ENCODE measurements at places on chromosomes 1 and 21.
A peak's percentile ranks its signal among the peaks of the same experiment; 100 is the strongest.

DNA sequence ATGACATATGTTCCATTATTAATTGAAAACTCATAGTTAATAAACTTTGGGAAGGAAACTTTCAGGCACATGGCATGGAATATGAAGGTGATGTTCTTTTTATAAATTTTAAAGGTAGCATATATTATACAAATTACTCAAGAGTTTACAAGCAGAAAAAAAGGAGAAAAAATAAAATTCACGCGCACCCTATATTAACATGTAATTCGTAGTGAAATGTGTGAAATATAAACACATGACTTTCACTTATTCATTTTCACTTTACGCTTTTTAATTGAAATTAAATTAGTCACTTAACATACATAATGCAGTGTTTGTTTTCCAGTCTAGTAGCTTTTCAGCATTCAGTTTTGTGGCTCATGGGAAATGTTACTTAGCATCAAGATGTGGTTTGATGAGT lies 27.4 kb upstream of the SCYL3 start:
- no peak for DNase-seq

DNA sequence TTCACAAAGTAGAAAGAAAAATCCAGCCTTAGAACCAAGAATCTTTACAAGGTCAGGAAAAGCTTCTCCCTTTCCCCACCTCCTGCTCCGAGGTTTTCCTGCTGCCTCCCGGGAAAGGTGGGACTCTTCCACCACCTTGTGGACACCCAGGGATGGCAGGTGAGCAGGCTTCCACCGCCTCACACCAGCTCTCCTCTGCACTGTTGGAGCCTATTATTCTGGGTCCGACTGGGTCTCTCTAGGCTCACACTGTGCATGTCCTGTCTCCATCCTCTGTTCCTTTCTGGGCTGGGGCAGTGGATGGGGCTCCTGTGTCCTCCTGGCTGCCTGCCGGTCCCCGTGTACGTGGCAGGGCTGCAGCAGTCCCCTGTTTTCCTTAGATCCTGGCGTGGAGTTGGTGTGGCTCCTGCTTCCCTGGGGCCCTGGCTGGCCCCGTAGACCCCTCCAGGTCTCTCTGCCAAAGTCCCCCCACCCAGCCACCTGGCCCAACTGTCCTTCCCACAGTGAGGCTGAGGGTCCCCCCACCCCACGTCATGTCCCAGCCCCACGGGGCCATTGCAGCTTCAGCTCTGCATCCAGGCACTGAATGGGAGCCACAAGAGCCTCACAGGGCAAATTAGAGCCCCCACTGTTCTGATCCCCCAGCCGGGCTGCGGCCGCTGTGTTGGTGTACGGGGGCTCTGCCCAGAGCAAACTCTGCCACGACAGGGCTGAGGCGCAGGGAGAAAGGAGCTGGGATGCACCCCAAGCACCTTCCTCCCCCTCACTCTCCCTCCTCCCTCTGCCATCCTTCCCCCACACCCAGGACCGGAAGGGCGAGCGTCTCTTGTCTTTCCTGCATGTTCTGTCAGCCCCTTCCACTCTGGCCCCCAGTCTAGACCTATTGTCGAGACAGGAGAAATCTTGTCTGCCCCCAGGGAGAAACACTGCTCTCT lies 3.3 kb upstream of the SLC45A1 start:
- DNase-seq = peak; percentile 80

DNA sequence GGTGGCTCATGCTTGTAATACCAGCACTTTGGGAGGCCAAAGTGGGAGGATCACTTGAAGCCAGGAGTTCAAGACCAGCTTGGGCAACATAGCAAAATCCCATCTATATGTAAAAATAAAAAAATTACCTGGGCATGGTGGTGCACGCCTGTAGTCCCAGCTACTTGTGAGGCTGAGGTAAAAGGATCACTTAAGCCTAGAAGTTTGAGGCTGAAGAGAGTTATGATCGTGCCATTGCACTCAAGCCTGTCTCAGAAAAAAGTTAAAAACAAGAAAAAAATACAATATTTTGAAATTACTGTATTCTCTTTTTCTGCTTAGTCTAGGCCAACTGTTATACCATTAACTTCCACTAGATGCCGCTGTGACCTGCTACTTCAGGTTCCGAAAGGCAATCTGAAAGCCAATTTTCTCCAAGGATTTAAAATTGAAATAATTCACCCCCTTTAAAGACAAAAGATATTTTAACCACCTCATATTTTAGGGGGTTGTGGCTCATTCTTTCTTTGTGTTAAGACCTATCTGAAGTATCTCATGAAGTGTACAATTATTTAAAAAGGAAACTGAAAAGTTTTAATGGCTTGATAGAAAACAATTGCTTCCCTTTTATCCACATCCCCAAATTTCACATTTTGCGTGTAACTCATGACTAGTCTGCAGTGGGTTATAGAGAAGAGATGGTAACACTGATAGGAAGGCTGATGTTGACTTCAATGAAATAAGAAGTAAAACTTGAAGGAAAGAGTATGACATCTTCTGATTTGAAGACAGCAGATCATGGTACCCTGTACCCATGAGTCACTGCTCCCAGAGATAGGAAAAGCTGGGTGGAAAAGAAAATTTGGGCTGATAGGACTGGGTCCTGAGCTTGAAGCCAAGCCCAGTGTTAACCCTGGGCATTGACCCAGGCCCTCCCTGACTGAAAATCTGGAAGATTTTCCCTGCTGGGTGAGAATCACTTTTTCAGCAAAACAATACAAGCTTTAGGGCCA lies 24.4 kb upstream of the CLDN14 start:
- peak; percentile 44 for DNase-seq

DNA sequence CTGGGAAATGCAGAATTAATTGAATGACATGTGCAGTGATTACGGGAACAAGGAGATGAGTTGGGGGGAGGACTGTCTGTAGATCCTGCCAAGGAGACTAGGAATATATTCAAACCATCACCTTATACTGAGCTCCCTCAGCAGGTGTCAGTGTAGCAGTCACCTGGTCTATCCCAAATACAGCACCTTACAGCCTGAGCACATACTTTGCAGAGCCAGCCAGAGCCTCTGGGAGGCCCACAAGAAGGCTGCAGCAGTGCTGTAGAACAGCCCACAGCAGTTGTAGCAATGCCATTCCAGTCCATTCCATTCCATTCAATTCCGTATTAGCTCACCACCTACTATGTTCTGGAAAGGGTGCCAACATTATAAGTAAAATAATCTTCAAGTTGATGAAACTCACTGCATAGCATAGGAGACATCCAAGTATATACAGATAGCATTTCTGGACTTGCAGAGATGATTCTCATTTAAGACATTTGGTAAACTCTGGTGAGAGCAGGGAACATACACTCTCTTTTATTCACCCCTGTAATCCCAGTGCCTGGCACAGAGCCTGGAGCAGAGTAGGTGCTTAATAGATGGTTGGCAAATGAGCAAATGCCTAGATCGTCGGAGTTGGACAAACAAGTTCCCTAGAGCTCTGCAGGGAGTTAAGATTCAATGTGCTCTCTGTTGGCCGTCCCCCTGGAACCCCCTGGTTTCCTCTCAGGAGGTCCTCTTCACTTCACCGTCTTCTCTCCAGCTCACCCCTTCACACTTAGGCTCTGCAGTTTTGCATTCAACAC lies 44.7 kb downstream of the KCNC4 start:
- no peak for DNase-seq

- no peak for DNase-seq
Measured at GRCh38 chr1:37448185-37448584, 26.2 kb upstream of the ZC3H12A start.

- DNase-seq = no peak
Measured at GRCh38 chr1:179043266-179043665, 17.6 kb downstream of the FAM20B start.

DNA sequence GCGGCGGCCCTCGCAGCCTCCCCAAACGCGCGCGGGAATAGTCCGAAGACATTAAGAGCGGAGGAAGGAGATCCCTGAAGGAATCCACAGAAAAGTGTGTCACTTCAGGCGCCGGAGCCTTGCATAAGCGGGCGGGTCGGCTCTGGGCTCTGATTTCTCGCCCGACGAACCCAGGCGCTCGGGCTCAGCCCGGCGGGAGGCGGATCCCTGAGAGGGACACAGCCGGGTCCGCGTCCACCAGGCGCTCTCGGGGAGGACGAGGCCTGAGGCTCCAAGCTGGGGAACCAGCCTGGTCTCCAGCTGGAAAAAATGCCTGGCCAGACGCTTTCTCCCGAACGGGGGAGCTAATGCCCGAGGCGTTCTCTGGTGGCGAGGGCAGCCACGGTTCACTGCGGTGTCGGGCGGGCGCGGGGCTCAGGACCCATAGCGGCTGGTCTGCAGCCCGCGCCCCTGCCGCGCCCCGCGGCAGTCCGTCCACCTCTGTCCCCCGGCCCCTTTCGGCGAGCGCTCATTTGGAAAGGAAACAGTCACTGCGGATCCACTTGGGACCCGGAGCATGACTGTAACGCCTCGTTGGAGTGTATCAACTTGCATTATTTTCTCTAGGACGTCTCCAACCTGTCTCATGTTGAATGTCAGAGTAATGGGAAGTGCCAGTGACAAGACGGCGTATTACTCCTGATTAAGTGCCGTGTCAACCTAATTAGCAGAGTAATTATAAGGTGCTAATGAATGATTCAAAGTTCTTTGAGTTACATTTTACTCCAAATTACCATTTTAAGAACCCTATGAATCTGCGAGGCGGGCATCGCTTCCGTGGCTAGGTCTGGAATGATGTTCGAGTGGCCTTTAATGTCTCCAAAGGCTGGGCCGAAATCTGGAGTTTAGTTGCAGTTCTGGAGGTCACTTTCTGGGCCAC lies 1.6 kb upstream of the BARHL2 start:
- no peak for DNase-seq

DNA sequence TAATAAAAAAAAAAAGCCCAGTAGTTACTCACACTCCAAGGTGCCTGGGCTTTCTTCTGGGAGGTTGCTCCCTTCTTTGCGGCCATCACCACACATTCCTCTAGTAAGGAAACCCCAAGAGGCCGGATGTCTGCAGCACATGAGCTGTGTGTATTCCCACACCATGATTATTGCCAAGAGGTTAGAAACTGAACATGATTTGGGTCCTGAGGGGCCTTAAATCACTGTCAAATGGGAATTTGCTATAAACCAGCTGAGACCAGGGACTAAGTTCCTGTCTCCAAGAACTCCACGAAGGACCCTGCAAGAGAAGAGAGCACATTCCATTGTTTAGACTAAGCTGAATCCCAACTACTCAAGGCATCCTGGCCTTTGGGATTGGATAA lies 85.3 kb upstream of the SSX2IP start:
- no peak for DNase-seq

DNA sequence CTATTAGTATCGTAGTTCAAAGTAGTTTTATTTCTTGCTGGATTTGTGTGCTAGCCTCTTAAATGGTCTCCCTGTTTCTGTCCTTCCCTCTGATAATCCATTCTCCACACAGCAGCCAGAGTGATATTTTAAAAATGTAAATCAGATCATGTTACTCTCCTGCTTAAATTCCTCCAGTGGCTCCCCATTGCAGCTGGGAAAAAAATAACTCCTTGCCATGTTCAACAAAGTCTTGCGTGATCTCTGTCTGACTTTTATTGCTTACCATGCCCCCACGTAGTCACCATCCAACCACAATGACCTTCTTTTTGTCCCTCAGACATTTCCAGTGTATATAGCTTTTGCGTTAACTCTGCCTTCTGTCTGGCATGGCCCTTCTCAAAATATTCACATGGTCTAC lies 178.8 kb downstream of the FGGY start:
- no peak for DNase-seq

DNA sequence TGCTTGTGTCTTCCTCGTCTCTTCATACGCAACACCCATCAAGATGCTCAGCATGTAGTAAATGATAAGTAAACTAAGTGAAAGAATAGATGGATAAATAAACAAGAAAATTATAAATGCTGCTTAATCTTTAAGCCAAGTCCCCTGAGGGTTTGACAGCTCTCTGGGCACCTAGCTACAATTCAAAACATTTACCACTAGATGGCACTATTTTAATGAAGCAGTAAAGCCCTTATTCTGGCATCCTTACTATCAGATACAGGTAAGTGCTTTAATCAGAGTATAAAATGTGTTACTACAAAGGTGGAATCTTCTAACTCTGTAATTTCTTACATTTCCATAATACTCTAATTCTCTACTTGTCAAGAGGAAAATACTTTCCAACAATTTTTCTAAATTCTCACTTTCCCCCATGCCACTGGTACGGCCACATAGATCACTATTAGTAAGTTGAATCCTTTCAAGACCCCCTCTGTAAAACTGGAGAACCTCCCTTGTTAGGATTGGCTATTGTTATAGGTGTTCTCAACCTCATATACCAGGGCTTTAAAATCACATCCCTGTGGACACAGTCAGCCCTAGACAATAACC lies 137.8 kb downstream of the BARHL2 start:
- peak; percentile 24 for DNase-seq

DNA sequence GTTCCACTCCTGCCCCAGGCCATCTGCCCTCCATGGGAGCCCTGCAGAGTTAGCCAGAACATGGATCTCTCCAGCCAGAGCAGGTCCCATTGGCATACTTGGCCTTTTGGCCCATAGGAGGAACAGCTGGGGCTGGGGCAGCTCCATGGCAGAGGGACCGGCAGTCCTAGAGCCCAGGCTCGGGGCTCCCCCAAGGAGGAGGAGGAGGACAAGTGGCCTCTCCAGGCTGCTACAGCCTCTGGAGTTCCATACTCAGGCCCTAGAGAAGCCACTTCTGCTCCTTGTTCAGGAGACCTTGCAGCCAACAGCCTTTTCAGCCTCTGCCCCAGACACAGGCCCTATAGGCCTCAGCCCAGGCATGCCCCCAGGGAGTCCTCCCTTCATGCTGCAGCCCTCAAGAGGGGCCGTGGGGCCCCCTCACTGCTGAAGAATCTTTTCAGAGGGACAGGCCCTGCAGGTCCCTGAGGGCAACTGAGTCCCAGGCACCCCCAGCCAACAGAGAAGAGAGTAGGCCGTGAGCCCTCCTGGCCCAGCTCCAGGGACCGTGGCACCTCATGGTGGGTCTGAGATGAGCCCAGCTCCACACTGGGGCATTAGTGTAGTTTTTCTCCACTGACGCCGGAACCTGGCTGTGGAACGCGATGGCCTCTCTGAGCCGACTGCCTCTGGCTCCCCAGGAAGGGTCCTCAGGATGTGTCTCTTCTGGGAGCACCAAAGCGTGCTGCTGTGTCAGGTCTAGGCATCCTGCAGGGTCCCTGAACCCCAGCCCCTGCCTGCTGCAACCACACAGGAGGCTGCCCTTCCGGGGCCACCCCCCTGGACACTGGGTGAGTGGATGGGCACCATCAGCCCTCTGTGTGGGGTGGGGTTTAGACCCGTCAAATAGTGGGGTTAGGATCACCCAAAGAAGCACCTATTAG lies 297.6 kb upstream of the VAMP3 start:
- DNase-seq = no peak

DNA sequence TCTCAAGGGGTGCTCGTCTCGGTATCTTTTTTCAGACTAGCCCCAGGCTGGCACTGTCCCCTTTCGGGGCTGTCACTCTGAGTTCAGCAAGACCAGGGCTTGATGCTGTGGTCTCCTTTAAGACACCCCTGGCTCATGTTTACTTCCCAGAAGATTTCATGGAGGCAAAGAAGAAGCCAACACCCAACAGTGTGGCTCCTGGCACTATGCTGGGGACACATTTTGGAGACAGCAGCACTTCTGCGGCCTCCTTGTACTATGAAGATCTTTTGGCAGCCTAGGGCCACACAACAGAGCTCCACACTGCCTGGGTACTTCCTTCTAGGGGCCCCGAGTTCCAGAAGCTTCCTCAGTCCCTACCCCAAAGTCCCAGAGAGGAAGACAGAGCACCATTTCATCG lies 24.6 kb downstream of the ECE1 start:
- DNase-seq = no peak

GRCh38 chr1:231770506-231771175 lies 144.1 kb downstream of the DISC1 start:
- DNase-seq = no peak

- no peak for DNase-seq
Measured at GRCh38 chr1:22114083-22115012, 28.5 kb downstream of the WNT4 start.

All from A549 (cell line).